ENCODE measurements at places on chromosomes 5 and 9.

DNA sequence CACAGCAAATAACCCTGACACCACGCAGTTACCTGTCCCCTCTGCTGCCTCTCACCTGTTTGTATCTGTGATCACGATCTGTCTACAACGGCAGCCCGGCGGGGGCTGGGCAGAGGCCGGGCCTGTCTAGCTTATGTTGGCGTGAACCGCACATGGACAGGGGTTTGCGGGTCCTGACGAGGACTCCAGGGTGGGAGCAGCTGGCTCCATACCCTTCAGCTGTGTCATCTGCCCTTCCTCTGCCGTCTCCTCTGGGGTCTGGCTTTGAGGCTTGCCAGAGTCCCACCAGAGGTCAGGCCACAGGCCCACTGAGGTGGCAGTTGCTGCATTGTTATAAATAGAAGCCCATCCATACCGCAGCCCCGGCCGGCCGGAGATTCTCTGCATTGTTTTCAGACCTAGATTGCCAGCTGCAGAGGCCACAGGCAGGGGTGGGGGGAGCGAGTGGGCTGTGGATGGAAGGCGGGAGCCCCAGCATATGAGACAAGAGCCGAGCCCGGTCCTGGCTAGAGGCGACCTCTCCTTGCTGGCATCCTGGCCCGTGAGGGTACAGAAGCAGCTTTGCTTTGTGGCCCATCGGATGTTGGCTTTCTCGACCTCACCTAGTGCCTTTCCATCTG is 37.8 kb downstream of the FAM78A start:
- DNase-seq: peak; percentile 60

DNA sequence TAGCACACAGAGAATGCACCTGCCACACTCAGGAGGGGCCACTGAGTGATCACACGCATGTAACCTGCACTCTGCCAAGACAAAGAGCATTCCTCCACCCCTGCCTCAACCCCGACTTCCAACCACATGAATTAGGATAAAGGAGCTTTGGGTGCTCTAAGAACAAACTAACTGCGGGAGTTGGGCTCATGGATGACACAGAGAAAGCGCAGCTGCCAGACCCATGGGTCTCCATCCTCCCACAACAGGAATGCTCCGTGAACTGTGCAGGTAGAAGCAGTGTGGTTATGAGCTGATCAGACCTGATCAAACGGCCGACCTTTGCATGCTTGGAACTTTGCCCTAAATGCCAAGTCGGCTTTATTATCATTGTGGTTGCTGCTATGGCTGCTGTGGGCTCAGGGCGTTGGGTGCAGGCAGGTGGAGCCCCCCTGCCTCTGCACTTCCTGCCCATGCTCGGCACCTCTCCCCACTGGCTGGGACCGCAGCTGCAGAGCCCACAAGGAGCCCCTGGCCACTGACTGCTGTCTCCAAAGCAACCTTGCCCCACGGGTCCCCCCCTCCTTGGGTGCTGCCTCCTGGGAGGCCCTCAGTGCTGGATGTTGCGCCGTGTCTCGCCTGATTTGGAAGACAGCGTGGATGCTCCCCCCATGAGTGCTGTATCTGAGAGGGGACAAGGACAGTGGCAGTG is 2.6 kb upstream of the SLC6A3 start:
- DNase-seq: peak; percentile 64

GRCh38 chr9:23698161-23698560 is 127.9 kb downstream of the ELAVL2 start:
- no peak for DNase-seq

GRCh38 chr9:5630081-5630507 is 1.2 kb downstream of the RIC1 start:
- no peak for DNase-seq

GRCh38 chr9:84146893-84147710 is 166.5 kb downstream of the RMI1 start:
- no peak for DNase-seq

GRCh38 chr9:26271495-26272122 is 593.4 kb upstream of the TUSC1 start:
- no peak for DNase-seq

GRCh38 chr5:92613546-92613945 is 967.5 kb downstream of the NR2F1-AS1 start:
- DNase-seq: no peak

DNA sequence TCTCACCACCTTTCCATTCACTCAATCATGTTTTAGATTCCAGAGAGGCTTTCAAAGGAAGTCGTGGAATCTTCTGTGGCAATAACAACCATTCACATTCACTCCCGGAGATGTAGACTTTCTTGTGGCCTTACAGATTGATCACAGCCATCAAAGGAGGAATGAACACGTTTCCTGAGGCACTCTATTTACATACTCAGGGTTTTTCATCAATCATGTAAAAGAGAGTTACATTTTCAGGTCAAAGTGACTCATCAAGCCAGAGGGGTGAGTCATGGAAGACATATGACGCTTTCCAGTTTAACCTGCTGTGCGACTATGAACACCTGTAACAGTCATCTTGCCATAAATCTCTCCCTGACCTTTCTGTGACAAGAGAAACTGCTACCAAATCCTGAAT is 39.3 kb upstream of the RAD23B start:
- DNase-seq: peak; percentile 71

GRCh38 chr9:4170231-4170630 is 129.6 kb downstream of the GLIS3 start:
- DNase-seq: no peak

DNA sequence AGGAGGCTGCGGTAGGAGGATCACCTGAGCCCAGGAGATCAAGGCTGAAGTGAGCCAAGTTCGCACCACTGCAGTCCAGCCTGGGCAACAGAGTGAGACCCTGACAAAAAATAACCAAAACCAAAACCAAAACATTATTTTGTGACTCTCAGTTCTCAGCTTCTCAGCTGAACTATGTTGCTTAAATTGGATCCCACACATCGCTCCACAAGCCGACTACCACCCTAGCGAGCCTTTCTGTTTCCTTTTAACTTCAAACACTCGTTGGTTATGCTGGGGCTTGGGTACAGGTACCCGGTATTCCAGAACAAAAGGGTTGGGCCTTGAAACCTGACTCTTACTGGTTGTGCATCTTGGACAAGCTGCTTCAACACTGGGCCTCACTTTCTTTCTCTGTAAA is 3.8 kb upstream of the PTGS1 start:
- no peak for DNase-seq

DNA sequence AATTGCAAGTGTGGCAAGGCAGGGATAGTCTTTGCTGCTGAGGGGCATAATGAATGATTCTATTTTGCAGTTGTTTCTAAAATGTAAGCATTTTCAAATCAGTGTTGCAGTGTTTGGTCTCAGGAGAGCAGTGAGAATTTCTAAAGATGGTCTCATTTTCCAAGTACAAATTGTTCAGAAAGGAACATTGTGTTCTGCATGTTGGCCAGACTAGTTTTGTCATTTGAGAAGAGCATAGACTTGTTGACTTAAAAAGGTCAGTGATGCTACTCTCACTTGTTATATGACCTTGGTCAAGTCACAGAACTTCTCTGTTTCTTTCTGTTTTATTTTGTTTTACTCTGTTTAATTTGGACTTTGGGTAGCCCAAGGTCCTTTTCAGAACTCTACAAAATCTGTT is 344.6 kb downstream of the OSTF1 start:
- no peak for DNase-seq

DNA sequence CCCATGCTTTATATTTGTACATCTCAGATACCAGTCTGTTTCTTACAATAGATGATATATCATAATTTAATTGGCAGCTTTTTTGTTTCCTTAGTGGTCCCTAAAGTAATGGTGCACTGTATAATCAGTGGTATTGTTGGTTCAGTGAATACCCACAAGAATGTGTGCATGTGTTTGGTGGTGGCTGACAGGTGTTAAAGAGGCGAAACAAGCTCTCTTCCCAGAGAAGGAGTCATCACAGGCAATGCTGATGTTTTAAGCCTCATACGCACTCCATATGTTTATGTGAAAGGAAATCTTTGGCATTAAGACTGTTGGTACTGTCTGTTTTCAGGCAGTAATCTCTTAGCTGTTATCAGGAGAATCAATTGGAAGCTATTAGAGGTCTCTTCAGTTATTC is 49.2 kb upstream of the KIAA1958 start:
- no peak for DNase-seq

DNA sequence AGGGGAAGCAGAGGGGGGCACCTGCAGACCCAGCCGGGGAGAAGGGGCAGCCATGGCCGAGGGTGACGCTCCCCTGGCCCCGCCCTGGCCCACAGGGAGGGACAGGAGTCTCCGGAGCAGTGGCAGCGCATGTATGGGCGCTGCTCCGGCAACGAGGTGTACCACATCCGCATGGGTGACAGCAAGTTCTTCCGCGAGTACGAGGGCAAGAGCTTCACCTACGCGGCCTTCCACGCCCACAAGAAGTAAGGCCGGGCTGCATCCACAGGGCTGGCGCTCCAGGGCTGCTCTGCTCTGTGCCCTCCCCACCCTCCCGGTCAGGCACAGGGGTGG is 68.2 kb downstream of the KCNT1 start:
- no peak for DNase-seq

GRCh38 chr5:6412811-6413210 is 34.5 kb upstream of the MED10 start:
- no peak for DNase-seq

- DNase-seq: no peak
Observed at GRCh38 chr5:65394087-65394486, 87.6 kb downstream of the ADAMTS6 start.

GRCh38 chr9:131781069-131781468 is 41.2 kb upstream of the RAPGEF1 start:
- DNase-seq: no peak

- no peak for DNase-seq
Observed at GRCh38 chr9:35635730-35636129, 15.0 kb downstream of the SIT1 start.

GRCh38 chr5:60842871-60843385 is 1.1 kb downstream of the ELOVL7 start:
- DNase-seq: no peak

- DNase-seq: peak; percentile 9
Observed at GRCh38 chr9:37909326-37909725, 5.4 kb upstream of the SLC25A51 start.

GRCh38 chr5:171342362-171343111 is 33.5 kb downstream of the TLX3 start:
- no peak for DNase-seq

- no peak for DNase-seq
Observed at GRCh38 chr9:97307500-97308163, at the start of gene CCDC180. TSS of gene CCDC180 (plus strand) at chr9:97307659. CDS start at chr9:97308064, 405 bp downstream.

GRCh38 chr5:90289837-90290236 is 119.7 kb downstream of the CETN3 start:
- DNase-seq: no peak

DNA sequence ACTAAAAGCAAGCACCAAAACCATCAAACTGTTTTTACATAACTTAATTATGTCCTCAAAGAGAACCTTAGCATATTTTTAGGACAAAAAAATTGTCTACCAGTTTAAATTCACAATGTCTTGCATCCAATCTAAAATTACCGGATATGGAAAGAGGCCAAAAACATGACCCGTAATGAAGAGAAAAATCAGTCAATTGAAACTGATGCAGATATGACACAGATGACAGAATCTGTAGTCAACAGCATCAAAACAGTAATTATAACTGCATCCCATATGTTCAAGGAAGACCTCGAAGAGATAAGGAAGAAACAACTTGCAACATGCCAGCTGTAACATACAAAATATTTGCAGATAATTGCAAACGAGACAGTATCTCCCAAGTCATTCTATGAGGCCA is 473.2 kb downstream of the SEMA5A start:
- no peak for DNase-seq

DNA sequence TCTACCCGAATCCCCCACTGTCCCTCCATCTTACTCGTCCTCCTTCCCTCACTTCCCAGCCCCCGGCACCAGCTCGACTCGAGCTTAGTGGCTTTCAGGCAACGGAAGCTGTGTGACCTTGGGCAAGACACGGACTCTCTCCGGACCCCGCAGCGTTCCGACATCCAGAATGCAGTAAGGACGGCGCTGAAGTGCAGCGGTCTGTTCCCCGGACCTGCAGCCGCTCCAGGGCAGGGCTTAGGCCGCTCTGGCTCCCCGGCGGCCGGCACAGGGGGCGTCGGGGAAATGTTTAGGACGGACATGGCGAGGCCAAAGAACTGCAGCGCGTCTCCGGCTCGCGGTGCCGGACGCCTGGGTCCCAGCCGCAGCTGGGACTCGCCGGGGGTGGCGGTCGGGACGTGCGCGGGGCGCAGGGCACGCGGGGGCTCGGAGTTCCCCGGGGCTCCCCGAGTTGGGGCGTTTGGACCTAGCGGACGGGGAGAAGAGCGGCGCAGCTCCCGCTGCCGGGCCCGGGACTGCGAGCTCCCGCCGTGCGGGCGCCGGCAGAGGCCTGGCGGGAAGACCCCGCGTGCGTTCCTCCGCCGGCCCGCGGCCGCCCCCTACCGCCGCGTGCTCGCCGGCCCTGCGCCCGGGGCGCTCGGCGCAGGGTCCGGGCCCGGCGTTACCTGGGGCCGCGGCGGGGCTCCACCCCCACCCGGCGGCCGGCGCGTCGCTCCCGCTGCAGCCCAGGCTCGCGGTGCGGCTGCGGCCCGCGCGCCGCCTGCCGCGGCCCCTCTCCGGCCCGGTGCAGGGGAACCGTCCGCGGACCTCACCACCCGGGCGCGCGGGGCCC is 5.6 kb upstream of the RNF44 start:
- no peak for DNase-seq

DNA sequence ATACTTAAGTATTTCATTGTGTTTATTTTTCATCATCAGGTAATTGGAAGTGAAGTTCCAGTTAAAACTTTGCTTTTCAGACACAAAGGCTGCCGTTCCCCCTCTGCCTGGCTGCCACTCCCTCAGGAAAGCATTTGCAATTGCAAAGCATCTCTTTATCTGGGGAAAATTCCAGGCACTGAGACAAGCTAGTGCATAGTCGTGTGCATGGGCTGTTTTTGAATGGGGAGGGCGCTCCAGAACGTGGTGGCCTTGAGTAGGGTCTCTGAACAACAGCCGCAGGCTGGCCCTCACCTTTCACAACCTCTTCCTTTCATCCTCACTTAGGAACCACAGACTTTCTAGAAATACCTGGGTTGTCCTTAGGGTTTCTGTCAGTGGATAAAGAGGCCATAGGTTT is 285.1 kb upstream of the ADAMTS16 start:
- DNase-seq: no peak

DNA sequence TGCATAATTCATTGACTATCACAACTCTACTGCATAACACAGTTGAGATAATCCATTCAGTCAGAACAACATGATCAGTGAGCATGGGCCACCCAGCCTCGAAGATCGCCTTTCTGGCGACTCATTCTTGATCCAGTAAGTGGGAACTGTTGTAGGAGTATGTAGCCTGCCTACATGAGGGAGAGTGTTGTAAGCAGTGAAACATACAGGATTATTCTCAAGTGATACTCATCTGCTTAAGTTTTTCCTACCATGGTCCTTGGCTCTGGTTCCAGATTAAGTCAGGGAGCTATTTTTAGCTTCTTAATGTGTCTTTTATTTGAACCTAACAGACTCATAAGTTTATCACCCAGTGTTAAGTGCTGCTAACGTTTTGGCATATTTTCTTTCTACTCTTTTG is 44.0 kb downstream of the TNPO1 start:
- DNase-seq: no peak

GRCh38 chr5:76626738-76627137 is 3.5 kb upstream of the F2RL2 start:
- no peak for DNase-seq

GRCh38 chr5:134263801-134264200 is 37.9 kb upstream of the PPP2CA start:
- DNase-seq: no peak

- DNase-seq: peak; percentile 17
Observed at GRCh38 chr9:131459056-131459455, 43.7 kb upstream of the POMT1 start.

GRCh38 chr5:150160448-150161081 is 4.9 kb upstream of the PDGFRB start:
- DNase-seq: no peak

GRCh38 chr5:58066557-58066956 is 393.3 kb downstream of the PLK2 start:
- DNase-seq: no peak

- peak; percentile 96 for DNase-seq
Observed at GRCh38 chr9:137083394-137084004, 3.3 kb upstream of the MAN1B1 start.

All from RWPE2 (cell line).